Activated naive CD8-positive, alpha-beta T cell treated with anti-CD3 and anti-CD28 coated beads, Interleukin-2, amount 10 ng/mL, durations not matched to agents 7 days and 5 days (primary cell): ENCODE measurements at places on chromosomes 3 and 15. TPM values are rescaled to one million over a fixed set of nuclear protein-coding genes. Genes with fewer than 3 reads are reported as not detected.

CD200 gene
- 2.1 TPM for total RNA-seq

IL20RB gene
- total RNA-seq = 1.3 TPM

CPNE9 gene
- not detected for total RNA-seq

PROK2 gene
- not detected for total RNA-seq

CIB1 gene
- 130 TPM for total RNA-seq

CHL1 gene
- not detected for total RNA-seq

NR1I2 gene
- total RNA-seq = 0.33 TPM

TRIM42 gene
- total RNA-seq = not detected

DNA sequence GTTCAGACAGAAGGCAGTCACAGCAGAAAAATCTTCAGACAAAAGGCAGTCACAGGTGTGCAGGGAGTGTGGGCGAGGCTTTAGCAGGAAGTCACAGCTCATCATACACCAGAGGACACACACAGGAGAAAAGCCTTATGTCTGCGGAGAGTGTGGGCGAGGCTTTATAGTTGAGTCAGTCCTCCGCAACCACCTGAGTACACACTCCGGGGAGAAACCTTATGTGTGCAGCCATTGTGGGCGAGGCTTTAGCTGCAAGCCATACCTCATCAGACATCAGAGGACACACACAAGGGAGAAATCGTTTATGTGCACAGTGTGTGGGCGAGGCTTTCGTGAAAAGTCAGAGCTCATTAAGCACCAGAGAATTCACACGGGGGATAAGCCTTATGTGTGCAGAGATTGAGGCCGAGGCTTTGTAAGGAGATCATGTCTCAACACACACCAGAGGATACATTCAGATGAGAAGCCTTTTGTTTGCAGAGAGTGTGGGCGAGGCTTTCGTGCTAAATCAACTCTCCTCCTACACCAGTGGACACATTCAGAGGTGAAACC, 27.6 kb downstream of the ZNF589 start:
- H3K4me1 ChIP-seq = peaks cover 30% of the 10 kb centered on the region
- DNase-seq = peak; percentile 66
- no peaks in the 10 kb centered on the region for H3K27me3 ChIP-seq
- H3K27ac ChIP-seq = peak overlapping the region; percentile 88

DNA sequence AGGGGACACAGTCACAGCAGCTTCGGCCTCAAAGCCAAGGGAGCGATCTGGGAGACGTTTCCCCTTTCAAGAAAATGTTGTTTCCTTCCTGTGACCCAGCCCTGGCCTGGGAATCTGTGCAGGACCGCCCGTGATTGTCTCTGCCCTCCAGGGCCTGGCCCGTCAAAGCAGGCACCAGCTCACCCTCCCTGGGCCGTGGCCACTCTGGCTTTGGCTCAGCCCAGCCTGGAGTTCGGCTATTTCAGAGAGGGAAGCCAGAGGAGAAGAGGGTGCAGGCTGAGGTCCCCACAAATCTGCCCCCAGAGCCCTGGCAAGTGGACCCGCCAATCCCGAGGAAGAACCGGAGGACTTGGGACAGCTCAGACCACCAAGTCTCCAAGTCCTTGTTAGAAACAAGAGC, 12.7 kb downstream of the GATA2 start:
- H3K4me1 ChIP-seq = peaks cover 8% of the 10 kb centered on the region
- peaks cover 40% of the 10 kb centered on the region for H3K27me3 ChIP-seq
- H3K4me3 ChIP-seq = no peak overlapping the region
- H3K36me3 ChIP-seq = no peaks in the 10 kb centered on the region
- no peak for DNase-seq
- H3K27ac ChIP-seq = no peak overlapping the region

DNA sequence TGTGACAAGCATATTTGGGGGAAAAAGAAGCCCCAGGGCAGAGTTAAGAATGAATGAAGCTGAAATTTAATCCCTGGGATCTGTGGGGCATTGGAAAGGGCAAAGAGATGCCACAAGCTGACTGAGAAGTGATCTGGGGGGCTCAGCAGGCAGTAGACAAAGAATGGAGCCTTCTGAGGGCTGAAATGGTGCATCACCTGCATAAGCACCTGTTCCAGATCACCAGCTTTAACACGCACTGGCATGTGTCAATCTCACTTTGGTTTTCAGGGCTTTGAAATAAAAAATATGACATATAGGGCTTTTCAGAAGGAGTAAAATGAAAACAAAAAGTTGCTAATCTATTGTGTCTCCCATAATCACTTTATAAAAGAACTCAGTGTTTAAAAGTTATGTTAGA, 210.8 kb upstream of the ARHGEF26 start:
- H3K4me1 ChIP-seq = no peaks in the 10 kb centered on the region
- peaks cover 3% of the 10 kb centered on the region for H3K27me3 ChIP-seq
- no peak overlapping the region for H3K27ac ChIP-seq
- no peak overlapping the region for H3K4me3 ChIP-seq

DNA sequence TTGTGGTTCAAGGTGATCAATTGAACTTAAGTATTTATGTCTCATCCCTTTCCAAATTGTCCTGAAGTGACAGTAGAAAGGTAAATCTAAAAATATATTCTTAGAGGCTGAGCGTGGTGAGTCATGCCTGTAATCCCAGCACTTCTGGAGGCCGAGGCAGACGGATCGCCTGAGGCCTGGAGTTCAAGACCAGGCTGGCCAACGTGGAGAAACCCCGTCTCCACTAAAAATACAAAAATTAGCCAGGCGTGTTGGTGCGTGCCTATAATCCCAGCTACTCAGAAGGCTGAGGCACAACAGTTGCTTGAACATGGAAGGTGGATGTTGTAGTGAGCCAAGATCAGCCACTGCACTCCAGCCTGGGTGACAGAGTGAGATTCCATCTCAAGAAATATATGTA, 226.6 kb downstream of the DPH6 start:
- H3K27ac ChIP-seq = no peak overlapping the region
- H3K4me1 ChIP-seq = no peaks in the 10 kb centered on the region
- no peak for DNase-seq
- no peak overlapping the region for H3K4me3 ChIP-seq

- H3K36me3 ChIP-seq = no peaks in the 10 kb centered on the region
- H3K27me3 ChIP-seq = peaks cover 2% of the 10 kb centered on the region
- peaks cover 15% of the 10 kb centered on the region for H3K4me1 ChIP-seq
- H3K4me3 ChIP-seq = no peak overlapping the region
- no peak overlapping the region for H3K27ac ChIP-seq
Measured at GRCh38 chr15:57769266-57769665, 62.8 kb downstream of the POLR2M start.

GRCh38 chr15:35616498-35617271, 70.7 kb upstream of the DPH6 start:
- H3K4me1 ChIP-seq = no peaks in the 10 kb centered on the region
- H3K27me3 ChIP-seq = peaks cover 2% of the 10 kb centered on the region
- no peaks in the 10 kb centered on the region for H3K36me3 ChIP-seq
- no peak overlapping the region for H3K4me3 ChIP-seq

- DNase-seq = no peak
- no peak overlapping the region for H3K27ac ChIP-seq
- peaks cover 1% of the 10 kb centered on the region for H3K4me1 ChIP-seq
- no peak overlapping the region for H3K4me3 ChIP-seq
- no peaks in the 10 kb centered on the region for H3K27me3 ChIP-seq
Measured at GRCh38 chr3:112010636-112011035, 11.9 kb downstream of the TAGLN3 start.

DNA sequence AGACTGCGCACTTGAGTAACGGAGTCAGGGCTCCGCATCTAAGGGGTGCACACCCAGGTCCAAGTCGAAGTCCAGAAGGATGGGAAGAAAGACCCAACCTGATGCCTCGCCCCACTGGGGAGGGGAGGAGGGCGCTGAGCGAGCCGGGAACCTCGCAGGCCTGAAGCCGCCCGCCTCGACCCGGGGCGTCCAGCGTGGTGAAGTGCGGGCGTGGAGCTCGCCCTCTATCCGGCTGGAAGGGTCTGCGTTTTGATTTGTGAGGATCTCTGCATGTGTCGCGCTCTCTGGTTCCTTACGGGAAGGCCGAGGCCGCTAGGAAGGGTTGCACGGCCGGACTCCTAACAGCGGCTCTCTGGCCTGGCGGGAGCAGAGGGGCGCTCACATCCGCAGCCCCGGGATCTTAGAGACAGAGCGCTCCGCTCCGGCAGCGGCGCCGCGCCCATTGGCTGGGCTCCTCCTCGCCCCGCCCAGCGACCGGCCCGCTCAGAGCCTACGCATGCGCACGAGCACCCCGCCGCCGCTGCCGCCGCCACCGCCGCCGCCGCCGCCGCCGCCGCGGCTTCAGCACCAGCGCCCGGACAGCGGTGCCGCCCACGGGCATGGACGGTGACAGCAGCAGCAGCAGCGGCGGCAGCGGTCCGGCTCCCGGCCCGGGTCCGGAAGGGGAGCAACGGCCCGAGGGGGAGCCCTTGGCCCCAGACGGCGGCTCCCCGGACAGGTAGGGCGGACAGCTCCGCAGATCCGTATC, at the start of gene DISP2:
TSS of gene DISP2 (plus strand) at position 497 of the 748 bp plus-strand sequence. CDS start at position 600, 103 bp downstream.
- H3K4me1 ChIP-seq = peaks cover 16% of the 10 kb centered on the region
- no peaks in the 10 kb centered on the region for H3K36me3 ChIP-seq
- DNase-seq = peak; percentile 96
- H3K4me3 ChIP-seq = peak within 1 kb of the TSS; percentile 82
- H3K27ac ChIP-seq = peak within 1 kb of the TSS; percentile 43
- H3K27me3 ChIP-seq = peaks cover 20% of the 10 kb centered on the region

DNA sequence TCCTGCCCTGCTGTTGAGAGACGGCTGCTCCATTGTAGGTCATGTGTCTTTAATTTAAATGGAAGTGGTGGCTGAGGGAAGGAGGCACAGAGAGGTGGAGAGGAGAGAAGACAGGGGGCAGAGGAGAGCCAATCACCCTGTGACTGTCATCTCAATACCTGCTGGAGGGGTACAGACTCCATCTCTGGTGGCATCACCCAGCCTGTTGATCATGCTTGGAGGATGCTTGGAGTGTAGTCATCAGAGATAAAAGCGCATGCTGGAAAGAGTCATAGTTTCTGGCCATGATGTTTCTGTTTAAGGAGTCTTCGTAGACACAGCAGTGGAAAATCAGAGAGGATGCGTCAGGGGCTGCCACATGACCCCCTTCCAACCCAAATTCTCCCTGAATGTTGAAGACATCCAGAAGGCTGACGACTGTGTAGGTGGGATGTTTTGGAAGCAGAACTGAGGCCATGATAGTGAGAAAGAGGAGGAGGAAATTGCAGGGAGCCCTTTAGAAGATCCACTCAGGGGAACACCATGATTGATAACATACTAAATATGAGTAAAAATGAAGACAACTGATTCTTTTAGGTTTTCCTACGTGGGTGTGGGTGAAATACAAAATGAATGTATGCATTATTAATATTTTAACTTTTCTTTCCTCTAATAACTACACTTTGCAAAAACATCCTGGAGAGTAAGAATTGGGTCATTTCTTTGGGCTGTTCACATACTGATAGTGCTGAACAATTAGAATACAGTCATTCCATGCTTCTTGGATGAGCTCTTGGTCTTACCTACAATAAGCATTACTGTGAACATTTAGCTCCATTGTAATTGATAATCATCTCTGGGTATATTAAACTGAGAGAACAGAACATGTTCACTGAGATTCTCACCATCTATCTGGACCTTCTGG, 210.6 kb upstream of the ATP10A start:
- no peak overlapping the region for H3K27ac ChIP-seq
- DNase-seq = no peak
- H3K36me3 ChIP-seq = no peaks in the 10 kb centered on the region
- H3K4me3 ChIP-seq = no peak overlapping the region

DNA sequence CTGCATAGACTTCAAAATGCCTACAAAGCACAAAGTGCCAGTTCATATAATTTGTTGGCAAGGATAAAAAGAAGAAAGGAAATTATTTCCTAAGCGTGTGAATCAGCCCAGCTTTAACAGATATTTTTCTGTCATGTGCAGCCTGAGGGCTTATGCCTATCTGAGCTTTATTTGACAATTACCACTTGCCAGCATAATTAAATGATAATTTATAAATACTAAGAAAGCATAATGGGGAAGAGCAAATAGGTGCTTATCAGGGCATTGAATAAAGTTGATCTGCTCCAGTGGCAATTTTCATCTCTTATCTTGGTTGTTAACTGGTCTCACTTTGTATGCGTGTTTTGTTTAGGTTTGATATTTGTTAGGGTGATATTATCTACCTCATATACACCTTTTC, 313.4 kb upstream of the DNAJC19 start:
- H3K4me3 ChIP-seq = no peak overlapping the region
- no peaks in the 10 kb centered on the region for H3K4me1 ChIP-seq
- peaks cover 2% of the 10 kb centered on the region for H3K27me3 ChIP-seq
- no peak for DNase-seq
- H3K36me3 ChIP-seq = no peaks in the 10 kb centered on the region
- H3K27ac ChIP-seq = no peak overlapping the region

- no peak overlapping the region for H3K4me3 ChIP-seq
- DNase-seq = no peak
- no peaks in the 10 kb centered on the region for H3K4me1 ChIP-seq
- no peak overlapping the region for H3K27ac ChIP-seq
Measured at GRCh38 chr3:19107719-19108118, 40.6 kb upstream of the KCNH8 start.

DNA sequence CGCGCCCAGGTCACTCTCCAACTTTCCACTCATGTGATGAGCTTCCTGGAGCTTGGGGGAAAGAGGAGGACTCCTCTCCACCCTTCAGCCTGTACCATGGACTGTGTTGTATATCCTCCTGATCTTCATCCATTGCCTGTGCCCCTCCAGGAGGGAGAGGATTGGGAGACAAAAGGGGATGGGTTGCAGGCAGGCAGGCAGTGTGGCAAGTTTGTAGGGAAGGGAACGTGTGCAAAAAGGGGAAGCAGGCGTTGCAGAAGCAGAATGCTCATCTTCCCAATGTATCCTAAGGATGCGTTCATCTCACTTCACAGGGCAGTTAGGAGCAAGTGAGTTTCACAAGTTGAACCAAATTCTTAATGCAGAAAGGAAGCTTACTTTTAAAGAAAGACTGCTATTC, 28.1 kb upstream of the GHSR start:
- no peak for DNase-seq
- peak overlapping the region; percentile 90 for H3K4me3 ChIP-seq
- H3K27ac ChIP-seq = peak overlapping the region; percentile 34
- peaks cover 9% of the 10 kb centered on the region for H3K27me3 ChIP-seq
- H3K4me1 ChIP-seq = peaks cover 18% of the 10 kb centered on the region
- H3K36me3 ChIP-seq = peaks cover 1% of the 10 kb centered on the region

DNA sequence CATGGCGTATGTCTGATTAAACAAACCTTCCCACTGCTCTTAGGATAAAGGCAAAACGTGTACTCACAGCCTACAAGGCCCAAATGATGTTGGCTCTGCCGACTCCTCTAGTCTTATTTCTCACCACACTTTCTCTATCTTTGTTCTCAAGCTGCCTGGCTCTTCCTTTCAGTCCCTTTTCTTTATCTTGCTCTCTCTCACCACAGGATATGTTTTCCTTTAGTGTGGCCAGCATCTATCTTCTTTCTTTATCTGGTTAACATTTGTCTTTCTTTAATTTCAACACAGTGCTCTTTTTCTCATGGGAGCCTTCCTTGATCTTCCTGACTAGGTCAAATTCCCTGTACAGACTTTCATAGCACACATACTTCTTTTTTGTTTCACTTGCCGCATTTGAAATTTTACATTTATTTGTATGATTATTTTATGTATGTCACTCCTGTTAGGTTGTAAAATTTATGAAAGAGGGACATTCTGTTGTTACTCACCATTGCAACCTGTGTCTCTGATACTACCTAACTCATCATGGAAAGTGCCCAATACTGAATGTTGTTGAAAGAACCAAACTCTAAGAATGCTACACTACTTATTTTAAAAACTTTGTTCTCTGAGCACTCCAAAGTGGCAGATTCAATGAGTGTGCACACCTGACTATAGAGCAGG, 328.9 kb upstream of the CBLB start:
- H3K4me1 ChIP-seq = peaks cover 19% of the 10 kb centered on the region
- no peak for DNase-seq
- H3K27me3 ChIP-seq = no peaks in the 10 kb centered on the region
- peaks cover 35% of the 10 kb centered on the region for H3K36me3 ChIP-seq
